Stimulated activated CD8-positive, alpha-beta memory T cell treated with anti-CD3 and anti-CD28 coated beads, Interleukin-4, amount 100 ng/mL, for 4 hours (primary cell): ENCODE measurements at places on chromosomes 11 and 22.

DNA sequence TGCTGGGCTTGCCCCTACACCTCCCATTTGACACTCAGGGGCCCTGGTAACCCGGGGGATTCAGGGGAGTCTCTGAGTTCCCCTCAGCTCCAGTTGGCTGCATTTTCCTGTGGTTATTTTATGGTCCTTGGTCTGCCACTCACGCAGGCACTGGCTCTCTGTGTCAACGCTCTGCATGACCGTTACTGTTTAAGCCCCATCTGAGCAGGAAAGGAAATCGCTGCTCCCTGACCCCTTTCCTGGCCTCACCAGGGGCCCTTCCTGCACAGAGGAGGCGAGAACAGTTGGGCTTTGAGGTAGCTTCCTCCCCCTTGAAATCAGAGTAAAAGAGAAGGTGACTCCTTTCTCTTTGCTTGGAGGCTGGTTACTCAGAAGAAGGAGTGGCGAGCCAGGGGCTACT lies 2.4 kb downstream of the C1QTNF4 start:
- no peak for DNase-seq

GRCh38 chr11:29162491-29162890 lies 854.3 kb downstream of the KCNA4 start:
- DNase-seq, result no peak

DNA sequence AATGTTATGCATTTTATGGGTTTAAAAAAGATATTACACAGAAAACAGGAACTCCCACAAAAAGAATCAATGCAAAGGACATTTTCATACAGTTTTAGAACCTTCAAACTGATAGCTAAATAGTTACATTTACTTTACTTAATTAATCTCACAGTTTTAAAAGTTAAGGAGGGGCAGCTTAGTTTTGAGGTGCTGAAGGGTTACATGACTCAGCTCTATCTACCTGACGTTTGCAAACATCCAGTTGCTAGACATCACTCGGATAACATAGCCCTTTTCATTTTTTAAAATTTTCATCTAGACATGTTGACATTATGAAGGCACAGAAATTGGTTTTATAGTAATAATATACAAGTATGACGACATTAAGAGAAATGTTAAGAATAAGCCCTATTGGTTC lies 53.7 kb upstream of the HSD17B12 start:
- DNase-seq, result no peak

DNA sequence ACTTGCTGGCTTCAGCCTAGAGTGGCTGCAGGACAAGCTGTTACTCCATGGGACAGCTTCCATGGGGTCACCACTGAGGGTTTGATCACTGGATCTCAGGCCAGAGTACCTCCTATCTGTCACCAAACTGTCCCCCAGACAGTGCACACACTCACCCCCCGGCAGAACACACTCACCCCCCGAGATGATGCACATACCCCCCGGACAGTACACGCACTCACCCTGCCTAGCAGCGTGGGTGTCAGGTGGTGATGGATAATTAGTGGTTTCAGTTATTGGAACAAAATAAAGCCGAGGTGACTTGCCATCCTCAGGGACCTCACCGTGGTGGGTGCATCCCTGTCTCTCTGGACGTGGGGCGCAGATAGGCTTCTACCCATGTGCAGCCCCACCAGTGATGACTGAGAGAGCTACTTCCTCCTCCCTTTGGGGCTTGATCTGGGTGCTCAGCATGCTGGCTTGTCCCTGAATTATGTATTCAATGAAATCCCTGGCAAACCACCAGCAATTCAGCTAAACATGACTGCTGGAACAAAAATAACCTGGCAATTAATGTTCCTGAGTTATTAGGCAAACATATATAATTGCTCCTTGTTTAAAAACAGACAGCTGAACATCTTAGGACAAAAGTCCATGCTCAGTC lies 18.9 kb downstream of the TANGO2 start:
- no peak for DNase-seq

- no peak for DNase-seq
These were observed 560.8 kb upstream of the LARGE1 start for GRCh38 chr22:34481090-34481489.

DNA sequence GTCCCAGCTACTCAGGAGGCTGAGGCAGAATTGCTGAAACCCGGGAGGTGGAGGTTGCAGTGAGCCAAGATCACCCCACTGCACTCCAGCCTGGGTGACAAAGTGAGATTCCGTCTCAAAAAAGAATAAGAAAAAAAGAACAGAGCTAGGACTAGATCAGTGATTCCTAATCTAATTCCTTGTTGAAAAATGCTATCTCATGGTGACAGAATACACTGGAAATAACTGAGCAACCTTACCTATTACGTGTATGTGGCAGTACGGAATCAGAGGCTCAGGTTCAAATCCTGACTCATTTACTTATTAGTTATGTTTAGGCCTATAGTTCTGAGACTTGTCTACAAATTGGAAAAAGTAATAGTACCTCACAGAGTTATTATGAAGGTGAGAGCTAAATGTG lies 19.5 kb upstream of the RCE1 start:
- no peak for DNase-seq

- DNase-seq, result no peak
These were observed 328.3 kb downstream of the FAT3 start for GRCh38 chr11:92552942-92553341.

GRCh38 chr22:44335903-44336803 lies 23.4 kb upstream of the SHISAL1 start:
- DNase-seq, result no peak

GRCh38 chr11:9922806-9923205 lies 258.9 kb downstream of the SWAP70 start:
- DNase-seq, result no peak

- DNase-seq, result no peak
These were observed 30.7 kb downstream of the LRFN4 start for GRCh38 chr11:66887526-66887925.

- no peak for DNase-seq
These were observed 61.8 kb downstream of the PIK3C2A start for GRCh38 chr11:17145972-17146371.

DNA sequence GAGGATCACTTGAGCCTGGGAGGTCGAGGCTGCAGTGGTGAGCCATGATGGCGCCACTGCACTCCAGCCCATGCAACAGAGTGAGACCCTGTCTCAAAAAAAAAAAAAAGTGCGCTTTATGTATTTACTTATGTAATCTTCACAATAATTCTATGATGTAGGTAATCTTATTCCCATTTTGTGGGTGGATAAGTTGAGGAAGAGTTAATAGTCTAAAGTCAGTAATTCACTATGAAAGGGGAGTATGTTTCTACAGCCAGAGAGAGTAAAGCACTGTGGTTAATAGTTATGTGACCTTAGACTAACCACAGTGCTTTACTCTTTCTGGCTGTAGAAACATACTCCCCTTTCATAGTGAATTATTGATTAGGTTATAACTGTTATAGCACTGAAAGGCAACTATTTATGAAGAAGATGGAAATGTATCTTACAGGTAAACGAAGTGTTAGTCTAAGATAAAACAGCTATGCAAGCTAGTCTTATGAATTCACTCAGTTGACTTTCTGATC lies 11.9 kb downstream of the CTR9 start:
- no peak for DNase-seq

GRCh38 chr11:93849751-93850593 lies 446 bp downstream of the VSTM5 start:
- DNase-seq, result no peak
